Psoas muscle (tissue), 8 donors: ENCODE measurements at places on chromosomes 12 and 14.

- DNase-seq = no peak
These were observed 15.0 kb downstream of the CCDC85C start for GRCh38 chr14:99589031-99589441.

GRCh38 chr14:105469456-105470349 lies 4.9 kb upstream of the CRIP2 start:
- DNase-seq = no peak

- DNase-seq = no peak
These were observed 1.4 kb upstream of the SMARCC2 start for GRCh38 chr12:56190695-56191155.

GRCh38 chr12:103102225-103102744 lies 144.8 kb downstream of the ASCL1 start:
- DNase-seq = no peak

GRCh38 chr14:75249958-75250336 lies 28.7 kb upstream of the FOS start:
- DNase-seq = no peak

- no peak for DNase-seq
These were observed 416.2 kb upstream of the CCDC196 start for GRCh38 chr14:66069830-66070541.

DNA sequence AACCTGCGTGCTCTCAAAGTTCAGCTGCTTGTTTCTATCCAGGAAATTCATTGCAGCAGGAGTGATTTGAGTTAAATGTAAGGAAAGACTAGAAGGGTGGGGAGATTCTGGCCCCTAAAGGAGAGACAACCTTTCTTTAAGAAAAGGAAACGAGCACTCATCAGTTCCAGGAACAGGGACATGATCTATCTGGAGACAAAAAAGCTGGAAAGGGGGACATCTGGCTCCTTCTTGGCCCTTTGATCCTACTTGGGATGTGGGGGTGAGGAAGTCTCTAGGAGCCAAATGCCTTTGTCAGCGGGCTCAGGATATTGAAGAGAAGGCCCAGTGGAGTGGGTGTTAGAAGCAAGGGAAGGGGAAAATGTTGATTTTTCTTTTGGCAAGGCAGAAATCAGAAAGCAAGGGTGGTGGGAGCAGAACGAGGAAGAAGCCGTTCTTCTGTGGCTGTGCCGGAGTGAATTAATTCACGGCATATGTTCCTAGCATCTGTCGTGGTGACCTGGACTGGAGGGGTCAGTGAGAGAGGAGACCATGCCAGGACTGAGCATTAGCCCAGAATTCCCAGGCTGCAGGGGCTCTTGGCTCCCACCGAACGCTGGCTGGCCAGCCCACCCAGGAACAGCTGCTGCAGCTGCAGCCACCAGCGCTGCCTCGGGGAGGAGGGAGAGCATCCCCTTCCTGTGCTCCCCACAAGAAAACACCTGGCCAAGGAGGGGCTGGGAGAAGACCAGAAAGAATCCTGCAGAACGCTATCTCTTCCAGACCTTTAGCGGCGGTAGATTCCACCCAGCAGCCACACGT lies 62.8 kb upstream of the GPATCH2L start:
- no peak for DNase-seq

DNA sequence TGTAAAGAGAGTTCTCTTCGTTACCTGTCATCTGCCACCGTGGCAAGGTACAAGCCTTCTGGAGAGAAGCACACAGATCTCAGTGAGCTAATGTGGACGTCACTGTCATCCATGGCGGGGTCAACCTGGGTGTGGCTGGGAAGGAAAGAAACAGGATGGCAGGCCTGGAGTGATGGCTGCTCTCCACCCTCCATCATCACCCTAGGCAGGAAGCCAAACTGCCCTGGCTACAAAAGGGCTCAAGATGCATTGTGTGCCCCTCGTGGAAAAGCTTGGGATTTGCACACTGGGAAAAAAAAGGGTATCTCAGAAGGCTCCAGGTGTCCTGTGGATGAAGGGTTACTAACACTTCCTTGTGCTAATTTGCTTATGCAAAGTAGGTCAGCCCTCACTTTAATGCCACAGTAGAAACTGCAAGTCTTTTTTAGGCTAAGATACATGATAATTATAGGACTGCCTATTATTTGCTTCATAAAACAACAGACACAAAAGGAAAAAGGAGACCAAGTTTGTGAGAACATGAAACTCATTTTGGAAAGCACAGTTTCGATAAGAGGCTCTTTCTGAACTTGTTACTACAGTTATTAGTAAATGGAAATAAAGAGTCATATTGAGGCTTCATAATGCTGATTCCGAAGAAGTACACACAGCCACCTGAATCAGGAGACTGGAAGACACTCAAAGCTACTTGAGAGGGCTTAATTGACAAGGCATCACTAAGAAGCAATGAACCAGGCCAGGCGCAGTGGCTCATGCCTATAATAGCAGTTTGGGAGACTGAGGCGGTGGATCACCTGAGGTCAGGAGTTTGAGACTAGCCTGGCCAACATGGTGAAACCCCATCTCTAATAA lies 18.9 kb downstream of the RFC5 start:
- no peak for DNase-seq

DNA sequence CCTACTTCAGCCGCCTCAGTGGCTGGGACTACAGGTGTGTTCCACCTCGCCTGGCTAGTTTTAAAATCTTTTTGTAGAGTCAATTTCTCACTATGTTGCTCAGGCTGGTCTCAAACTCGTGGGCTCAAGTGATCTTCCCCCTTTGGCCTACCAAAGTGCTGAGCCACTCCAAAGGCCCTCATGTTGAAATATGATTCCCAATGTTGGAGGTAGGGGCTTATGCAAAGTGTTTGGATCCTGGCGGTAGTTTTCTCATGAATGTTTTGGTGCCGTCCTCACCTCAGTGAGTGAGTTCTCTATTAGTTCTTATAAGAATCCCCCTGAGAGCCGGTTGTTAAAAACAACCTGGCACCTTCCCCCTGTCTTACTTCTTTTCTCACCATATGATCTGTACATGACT lies 784.6 kb downstream of the TMTC2 start:
- no peak for DNase-seq

DNA sequence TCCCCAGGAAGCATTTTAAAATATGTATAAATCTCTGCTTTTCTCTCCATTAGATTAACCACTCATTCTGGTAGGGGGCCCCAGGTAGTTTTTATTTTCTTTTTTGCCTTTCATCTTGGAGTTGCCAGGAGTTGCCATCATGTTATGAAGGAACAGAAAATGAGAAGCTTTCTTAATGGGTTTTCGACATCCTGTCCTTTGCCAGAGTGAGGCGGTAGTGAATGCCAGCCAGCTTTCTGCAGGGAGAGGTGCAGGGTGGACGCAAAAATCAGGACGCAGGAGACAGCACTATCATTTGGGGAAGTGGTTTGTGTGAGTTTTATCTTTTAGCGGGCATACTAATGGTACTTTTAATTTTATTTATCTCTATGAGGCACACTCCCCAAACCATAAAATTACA lies 1.7 kb downstream of the RASSF8 start:
- DNase-seq = no peak

GRCh38 chr12:47949441-47950341 lies 13.7 kb upstream of the TMEM106C start:
- DNase-seq = peak; percentile 79

- peak; percentile 77 for DNase-seq
These were observed 15.9 kb downstream of the NCOR2 start for GRCh38 chr12:124551268-124552144.

DNA sequence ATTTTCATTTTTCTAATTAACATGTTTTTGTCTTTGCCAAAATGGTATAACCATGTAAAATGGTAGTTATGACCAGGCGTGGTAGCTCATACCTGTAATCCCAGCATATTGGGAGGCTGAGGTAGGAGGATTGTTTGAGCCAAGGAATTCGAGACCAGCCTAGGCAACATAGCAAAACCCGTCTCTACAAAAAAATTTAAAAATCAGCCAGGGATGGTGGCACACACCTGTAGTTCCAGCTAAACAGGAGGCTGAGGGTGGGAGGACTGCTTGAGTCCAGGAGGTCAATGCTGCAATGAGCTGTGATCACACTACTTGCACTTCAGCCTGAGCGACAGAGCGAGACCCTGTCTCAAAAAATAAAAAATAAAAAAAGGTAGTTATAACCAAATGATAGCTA lies 23.1 kb downstream of the PPTC7 start:
- DNase-seq = no peak

DNA sequence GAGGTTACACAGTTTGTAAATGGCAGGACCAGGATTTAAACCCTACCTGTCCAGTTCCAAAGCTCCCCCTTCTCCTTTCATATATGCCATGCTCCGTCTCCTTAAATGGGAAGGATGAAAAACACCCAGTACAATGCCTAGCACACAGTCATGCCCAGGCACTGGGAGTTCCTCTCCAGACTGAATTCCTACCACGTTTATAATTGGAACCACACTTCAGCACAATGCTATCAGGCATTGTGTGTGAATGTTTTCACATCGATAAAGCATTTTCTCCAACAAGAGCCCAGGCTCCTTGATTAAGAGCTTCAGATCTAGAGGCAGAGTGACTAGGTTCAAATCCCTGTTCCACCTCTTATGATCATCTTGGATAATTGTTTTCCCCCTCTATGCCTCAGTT lies 2.7 kb upstream of the NUAK1 start:
- no peak for DNase-seq
